RPMI7951 (cell line): ENCODE measurements at places on chromosomes 16 and 17. TPM values are rescaled to one million over a fixed set of nuclear protein-coding genes. Genes with fewer than 3 reads are reported as not detected.

GRCh38 chr16:19118938-19119431, 5.2 kb downstream of the ITPRIPL2 start:
- peak; percentile 91 for DNase-seq

DNA sequence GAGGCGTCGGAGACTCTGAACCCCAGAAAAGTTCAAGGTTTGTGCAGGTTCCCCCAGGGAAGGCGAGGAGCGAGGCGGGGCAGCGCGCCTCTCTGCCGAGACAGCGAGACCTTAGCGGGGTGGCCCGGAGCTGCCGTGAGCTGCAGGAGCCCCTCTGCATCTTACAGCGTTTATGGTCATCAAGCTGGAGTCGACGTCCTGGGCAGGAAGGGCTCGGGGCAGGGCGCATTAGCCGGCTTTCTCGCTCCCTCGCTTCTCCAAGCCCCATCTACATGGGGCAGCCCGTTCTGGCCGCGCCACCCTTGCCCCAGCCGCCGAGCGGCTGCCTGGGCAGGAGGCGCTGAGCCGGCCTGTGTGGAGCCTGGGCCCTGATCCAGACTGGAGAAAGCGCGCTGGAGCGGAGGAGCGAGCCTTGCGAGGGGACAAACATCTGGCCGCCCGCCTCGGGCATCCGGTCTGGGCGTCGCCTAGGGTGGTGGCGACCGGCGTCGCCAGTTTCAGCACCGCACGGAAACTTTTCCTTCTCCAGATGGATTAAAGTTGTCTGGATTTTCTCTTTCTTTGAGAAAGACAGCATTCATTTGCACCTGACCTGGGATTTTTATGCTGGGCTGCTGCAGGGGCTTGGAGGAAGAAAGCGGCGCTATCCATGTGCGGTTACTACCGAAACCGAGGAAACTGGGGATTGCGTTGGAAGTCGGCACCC, 750 bp downstream of the TMEM132E start:
- peak; percentile 35 for DNase-seq

Gene PRSS27
- 0.29 and 1.1 TPM in 2 replicates for total RNA-seq

Gene KRTAP16-1
- total RNA-seq = not detected in 2 replicates

Gene ZNF469
- 0.12 and 0.39 TPM in 2 replicates for total RNA-seq

- DNase-seq = no peak
Measured at GRCh38 chr17:55038291-55038690, 69.7 kb downstream of the STXBP4 start.

DNA sequence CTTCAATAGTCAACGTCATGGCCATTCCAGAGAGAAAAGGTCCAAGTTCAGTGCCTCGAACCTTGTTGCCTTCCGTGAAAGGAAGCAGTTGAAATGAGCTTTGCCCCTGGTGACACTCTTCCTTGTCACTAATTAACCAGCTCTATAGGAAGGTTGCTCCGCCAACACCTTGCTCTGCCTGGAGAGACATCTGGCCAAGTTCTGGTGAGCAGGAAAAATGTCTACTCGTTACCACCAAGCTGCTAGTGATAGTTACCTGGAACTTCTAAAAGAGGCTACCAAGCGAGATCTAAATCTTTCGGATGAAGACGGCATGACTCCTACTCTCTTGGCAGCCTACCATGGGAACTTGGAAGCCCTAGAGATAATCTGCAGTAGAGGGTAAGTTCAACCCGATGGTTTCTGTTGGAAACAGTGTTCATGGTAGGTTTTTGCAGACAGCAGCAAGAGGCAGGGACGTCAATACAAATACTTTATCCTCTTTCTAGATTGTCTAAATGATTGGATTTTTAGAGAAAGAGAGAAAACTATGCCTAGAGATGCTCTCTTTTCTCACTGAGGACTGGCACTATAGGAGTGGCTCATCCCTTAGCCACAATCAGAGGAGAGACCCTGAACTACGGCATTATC, at the start of gene ANKS4B:
ANKS4B (plus strand) TSS at position 179 of the 630 bp plus-strand sequence; CDS start at position 218, 39 bp downstream.
- no peak for DNase-seq

DNA sequence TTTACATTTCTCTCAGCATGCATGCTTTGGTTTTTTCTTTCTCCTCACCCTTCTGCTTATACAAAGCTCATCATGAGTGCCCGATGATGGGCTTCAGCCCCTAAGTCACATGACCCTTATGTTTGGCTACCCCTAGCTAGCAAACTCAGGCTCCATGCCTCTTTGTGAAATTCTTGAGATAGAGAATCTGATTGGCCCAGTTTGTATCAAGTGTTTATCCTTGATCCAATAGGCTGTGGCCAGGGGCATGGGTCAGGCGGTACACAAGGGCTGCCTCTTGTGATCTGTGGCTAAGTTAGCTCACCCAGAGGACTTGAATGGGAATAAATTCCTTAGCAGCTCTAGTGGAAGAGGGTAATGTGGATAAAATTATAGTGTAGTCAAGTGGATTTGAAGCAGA, 11.5 kb upstream of the TOX3 start:
- no peak for DNase-seq

DNA sequence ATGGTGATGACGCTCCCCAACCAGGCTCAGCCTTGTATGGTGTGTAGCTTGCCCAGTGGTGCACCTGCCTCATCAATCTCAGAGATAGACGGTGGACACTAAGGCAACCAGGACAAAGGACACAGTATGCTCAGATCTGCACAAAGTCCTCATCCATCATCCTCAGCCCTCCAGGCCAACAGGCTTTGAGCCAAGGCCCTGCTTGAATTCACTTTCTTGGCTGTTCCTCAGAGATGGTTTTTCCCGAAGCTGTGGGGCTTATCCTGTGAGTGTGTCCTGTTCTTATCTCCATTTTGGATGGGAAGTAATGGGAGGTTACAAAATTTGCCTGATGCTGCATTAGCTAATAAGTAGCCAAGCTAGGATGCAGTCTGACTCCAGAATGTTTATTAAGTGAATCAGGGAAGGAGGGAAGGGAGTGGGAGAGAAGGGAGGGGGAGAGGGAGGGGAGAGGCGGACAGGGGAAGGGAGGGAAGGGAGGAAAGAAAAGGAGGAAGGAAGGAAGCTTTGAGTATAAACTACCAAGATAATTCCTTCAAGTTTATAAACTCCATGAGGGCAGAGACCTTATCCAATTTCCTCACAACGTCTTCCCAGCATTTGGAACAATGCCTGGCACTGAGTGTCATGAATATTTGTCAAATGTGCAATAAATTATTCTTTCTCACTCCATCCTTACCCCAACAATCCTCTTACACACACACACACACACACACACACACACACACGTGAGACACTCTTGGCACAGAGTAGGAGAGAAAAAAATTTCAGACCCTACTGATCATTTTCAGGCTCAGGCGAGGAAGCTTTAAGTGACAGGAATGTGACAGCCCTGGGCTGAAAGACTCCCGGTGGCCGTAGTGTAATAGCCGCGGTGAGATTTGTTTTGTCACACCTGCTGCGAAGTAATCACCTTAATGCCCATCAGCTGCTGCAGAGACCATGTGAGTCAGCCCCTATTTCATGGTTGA, 84.3 kb downstream of the BMERB1 start:
- DNase-seq = peak; percentile 27

DNA sequence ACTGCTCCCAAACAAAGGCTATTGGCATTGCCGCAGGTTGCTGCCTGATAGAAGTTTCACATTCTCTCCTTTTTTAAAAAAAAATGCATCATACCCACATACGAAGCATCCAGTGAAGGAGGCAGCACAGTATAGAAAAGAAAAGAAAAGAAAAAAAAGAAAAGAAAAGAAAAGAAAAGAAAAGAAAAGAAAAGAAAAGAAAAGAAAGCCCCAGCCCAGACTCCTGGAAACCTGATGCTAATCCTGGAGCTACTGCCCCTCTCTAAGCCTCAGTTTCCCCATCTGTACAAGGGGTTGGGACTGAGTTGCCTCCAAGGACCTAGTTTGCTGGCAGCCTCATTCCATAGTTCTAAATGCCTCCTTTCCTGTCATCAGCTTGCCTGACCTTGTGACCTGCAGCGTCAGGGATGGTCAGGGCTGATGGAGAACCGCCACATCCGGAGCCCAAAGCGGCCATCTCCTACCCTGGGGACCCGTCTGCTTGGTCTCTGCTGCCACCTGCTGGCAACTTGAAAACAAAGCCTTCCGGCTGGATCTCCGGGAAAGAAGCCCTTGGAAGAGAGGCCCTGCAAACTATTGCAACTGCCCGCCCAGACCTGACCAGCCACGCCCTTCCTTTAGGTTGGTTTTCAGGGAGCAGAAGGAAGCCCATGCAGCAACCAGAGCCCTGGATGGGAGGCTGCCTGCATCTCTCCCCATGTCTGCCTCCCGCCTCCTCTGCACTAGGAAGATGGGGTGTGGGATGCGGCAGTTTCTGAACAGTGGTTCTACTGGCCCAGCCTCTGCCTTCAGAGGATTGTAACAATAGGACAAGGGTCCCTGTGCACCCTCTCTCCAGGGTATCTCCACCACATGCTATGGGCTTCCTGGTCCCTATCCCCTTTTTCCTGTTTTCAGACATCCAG, 13.0 kb downstream of the AIPL1 start:
- peak; percentile 69 for DNase-seq

GRCh38 chr16:86626966-86627365, 48.6 kb downstream of the FOXL1 start:
- peak; percentile 77 for DNase-seq

Gene COQ7
- total RNA-seq = 19.8 and 23.0 TPM in 2 replicates

- DNase-seq = no peak
Measured at GRCh38 chr17:56694825-56695224, 101.3 kb downstream of the NOG start.

Gene GPRC5B
- total RNA-seq = 1.2 and 1.6 TPM in 2 replicates

Gene TMEM88
- total RNA-seq = not detected in 2 replicates

DNA sequence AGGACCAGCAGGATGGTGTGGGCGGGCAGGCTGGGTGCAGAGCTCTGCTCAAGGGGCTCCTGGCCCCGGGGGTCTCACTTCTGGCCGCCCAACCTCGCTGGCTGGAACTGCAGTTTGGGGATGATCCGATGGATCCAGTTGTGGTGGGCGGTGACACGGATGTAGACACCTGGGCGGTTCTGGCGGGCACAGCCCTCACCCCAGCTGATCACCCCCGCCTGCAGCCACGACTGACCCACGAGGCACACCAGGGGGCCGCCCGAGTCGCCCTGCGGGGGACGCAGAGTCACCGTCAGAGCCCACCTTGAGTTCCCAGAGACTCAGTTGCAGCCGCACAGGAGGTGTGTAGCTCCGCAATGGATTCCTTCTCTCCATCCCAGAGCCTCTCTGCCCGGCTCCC, 7.5 kb downstream of the PRSS27 start:
- no peak for DNase-seq

GRCh38 chr16:29877266-29877961, 14.4 kb upstream of the CDIPT start:
- peak; percentile 61 for DNase-seq

Gene CLEC18B
- not detected in 2 replicates for total RNA-seq

DNA sequence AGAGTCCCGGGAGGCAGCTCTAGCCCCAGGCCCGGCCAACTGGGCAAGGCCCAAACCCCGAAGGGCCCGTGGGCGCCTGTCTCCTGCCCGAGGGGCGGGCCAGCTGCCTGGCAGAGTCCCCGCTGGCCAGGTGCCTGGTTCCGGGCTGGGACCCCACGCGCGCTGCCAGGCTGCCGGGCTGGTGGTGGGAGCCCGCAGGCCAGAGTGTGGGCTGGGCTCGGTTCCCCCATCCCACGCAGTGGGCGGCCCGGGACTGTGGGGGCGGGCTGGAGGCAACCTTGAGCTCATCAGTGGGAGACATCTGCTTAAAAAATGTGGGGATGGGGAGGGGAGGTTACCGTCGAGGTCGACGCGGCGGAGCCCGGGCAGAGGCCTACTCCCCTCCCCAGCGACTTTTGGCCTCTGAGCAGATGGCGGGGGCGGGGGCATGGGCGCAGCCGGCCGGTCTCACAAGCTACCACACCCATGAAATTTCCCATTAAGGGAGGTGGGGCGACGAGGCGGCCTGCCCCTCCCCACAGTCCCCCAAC, 176.4 kb upstream of the GSE1 start:
- no peak for DNase-seq

DNA sequence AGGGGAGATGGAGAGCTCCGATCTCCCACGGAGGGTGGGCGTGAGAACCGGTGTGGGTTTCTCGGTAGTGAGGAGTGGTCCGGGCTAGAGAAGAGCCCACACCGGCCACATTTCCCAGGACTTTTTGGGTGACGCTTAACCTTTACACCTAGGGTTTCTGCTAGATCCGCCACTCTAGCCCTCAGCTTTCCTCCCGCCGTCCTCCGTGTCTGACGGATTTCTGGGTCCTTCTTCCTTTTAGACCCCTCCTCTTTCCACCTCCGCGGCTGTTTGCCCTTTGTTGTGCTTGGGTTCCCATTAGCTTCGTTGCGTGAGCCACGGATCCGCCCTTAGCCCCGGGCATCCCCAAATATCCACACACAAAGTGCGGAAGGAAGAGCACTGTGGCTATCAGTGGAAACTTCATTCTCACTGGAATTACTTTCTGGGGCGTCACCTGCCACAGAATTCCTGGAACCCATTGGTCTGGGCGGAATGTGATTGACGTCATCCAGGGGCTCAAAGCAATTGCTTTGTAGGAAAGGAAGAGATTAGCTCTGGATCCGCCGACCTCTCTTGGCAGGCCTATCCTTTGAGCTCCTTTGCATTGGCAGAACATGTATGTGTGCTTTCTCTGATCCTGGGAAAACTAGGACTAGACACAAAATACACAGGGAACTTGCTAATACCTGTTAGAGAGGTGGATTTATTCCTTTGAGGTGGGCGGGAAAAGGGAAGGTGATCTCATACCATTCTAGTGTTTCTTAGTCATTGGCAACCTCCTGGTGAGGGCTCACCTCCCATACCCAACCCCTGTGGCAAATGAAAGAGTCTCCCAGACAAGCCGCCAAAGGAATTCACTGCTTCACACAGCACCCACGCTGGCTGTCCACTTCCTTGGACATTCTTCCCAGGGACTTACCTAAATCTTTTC, 654 bp downstream of the TNFAIP1 start:
- DNase-seq = peak; percentile 83

Gene IQCK
- 4.7 and 15.3 TPM in 2 replicates for total RNA-seq

DNA sequence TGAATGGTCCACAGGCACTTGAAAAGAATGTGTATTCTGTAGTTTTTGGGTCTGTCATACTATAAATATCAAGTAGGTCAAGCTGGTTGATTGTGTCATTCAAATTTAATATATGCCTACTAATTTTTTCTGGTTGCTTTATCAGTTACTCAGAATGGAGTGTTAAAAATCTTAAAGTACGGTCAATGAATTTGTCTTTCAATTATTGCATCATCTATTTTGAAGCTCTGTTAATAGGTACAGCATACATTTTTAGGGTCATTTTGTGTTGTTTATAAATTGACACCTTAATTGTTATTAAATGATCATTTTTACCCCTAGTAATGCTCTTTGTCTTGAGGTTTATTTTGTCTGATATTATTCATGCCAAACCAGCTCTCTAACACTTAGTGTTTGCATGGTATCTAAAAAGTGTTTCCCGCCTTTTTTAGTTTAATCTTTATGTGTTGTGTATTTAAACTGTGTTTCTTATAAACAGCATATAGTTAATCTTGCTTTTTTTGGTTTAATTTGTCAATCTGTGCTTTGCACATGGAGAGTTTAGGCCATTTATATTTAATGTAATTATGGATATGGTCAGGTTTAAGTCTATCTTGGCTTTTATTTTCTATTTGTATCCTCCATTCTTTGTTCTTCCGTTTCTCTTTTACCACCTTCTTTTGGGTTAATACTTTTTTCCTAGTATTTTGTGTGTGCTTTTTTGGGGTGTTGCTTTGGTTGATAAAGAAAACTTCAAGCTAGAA, 204.9 kb upstream of the EEF2KMT start:
- DNase-seq = no peak
